ENCODE measurements at places on chromosomes 16 and 17. TPM values are rescaled to one million over a fixed set of nuclear protein-coding genes. Genes with fewer than 3 reads are reported as not detected.

Gene GAST
- total RNA-seq, result not detected

Gene CHTF8
- total RNA-seq, result 59.2 TPM

Gene ADAD2
- not detected for total RNA-seq

Gene ERBB2
- total RNA-seq, result 28.3 TPM

Gene SLC2A4
- total RNA-seq, result not detected

Gene SPHK1
- 32.0 TPM for total RNA-seq

Gene CSH2
- total RNA-seq, result not detected

Gene CYB561
- 33.8 TPM for total RNA-seq

Gene TBC1D3C
- not detected for total RNA-seq

Gene KREMEN2
- not detected for total RNA-seq

Gene DHRS7C
- total RNA-seq, result not detected

Gene PARN
- 32.1 TPM for total RNA-seq

Gene SCARF1
- not detected for total RNA-seq

Gene TLCD3A
- 33.2 TPM for total RNA-seq

Gene ABCC6
- total RNA-seq, result under 0.01 TPM

Gene GNG13
- not detected for total RNA-seq

Gene KRTAP2-3
- not detected for total RNA-seq

Gene ARHGAP23
- 16.9 TPM for total RNA-seq

Gene OR4D1
- total RNA-seq, result not detected

Gene KRTAP4-5
- total RNA-seq, result not detected

Gene GPR142
- not detected for total RNA-seq

Gene CCL22
- total RNA-seq, result not detected

Gene EFCAB13
- total RNA-seq, result 4.8 TPM

Measured in subcutaneous preadipocyte (primary cell).